Activated CD4-positive, alpha-beta T cell treated with anti-CD3 and anti-CD28 coated beads, Interleukin-2, amount 10 ng/mL, durations not matched to agents 24 days and 14 days (primary cell): ENCODE measurements at places on chromosomes 5 and 9. TPM values are rescaled to one million over a fixed set of nuclear protein-coding genes. Genes with fewer than 3 reads are reported as not detected.

Gene RAD1
- total RNA-seq: 46.4 and 48.9 TPM in 2 replicates

Gene CCL21
- not detected in 2 replicates for total RNA-seq

Gene GABRP
- not detected in 2 replicates for total RNA-seq

Gene CCNO
- total RNA-seq: 0.26 TPM in 1 of 2 replicates, not detected in the other

Gene RMI1
- total RNA-seq: 28.9 and 29.3 TPM in 2 replicates

Gene GARIN3
- total RNA-seq: 0.19 and 0.36 TPM in 2 replicates

Gene GABRA6
- total RNA-seq: not detected in 2 replicates

Gene SAXO1
- not detected in 2 replicates for total RNA-seq

Gene TMEM267
- 20.0 and 24.0 TPM in 2 replicates for total RNA-seq

Gene GMCL2
- total RNA-seq: 0.07 TPM in 1 of 2 replicates, not detected in the other

DNA sequence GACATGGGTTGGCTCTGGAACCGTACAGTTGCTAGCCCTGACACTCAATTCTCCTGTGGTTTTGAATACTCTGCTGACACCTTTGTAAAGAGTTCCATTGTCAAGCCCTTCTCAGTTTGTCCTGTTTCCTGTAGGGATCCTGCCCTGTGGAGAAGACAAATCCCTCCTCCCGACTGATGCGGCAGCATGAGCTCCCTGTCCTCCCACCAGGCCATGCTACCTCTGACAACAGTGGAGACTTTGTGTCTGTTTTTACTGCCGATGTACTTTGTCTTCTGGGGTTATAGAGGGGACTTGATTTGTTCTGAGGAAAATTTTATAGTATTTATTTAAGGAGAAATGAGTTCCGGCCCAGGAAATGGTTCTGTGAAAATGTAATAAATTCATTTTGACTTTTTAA, 57.8 kb downstream of the PRLR start:
- no peak for DNase-seq

GRCh38 chr9:131808291-131808690, 68.4 kb upstream of the RAPGEF1 start:
- no peak for DNase-seq

DNA sequence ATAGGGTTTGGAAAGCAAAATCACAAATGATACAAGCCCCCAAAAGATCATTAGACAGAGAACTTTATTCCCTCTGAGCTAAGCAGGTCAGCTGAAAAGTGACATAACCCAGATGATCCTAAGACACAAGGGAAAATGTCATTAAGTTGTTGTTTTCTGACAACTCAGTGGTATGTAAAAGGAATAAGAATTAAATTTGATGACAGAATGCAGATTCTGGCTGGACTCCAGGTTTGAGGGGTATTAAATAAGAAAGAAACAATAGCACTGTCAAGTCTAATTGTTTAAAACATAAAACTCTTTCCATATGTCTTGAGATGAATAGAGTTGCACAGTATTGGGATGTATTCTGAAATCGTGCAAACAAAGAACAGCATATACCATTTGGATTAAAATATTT, 429.9 kb downstream of the CAAP1 start:
- no peak for DNase-seq

DNA sequence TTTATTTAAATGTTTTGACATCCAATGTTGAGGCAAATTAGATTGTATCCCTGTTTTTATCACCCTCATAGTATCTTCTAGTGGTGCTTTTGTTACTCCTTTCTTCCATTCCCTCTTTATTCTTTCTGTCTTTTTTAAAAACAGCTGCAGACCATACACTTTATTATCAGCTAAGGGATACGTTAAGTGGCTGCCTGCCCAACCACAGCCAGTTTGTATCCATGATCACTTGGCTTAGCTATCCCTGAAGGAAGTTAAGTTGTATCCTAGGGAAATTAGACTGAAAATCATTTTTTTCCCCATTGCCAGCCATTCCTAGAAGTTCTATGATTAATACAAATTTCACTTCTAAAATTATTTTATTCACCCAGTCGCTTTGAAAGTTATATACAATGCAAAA, 1032.7 kb downstream of the NR2F1-AS1 start:
- no peak for DNase-seq

DNA sequence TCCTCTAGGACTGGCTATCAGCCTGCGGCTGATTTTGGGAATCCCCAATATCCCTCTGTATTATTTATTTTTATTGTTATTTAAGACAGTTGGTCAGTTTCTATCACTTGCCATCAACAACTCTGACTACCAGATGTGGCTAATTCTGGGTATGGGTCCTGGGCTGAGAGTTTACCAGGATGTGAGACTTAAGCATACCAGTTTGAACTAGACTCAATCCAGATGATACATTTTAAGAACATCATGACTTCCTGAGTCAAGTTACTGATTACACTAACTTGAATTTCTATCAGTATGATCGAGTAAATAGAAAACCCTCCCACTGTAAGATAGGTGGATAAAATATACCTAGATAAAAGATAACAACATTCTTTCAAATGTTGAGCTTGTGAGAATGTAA, 634.0 kb downstream of the MAT2B start:
- no peak for DNase-seq

DNA sequence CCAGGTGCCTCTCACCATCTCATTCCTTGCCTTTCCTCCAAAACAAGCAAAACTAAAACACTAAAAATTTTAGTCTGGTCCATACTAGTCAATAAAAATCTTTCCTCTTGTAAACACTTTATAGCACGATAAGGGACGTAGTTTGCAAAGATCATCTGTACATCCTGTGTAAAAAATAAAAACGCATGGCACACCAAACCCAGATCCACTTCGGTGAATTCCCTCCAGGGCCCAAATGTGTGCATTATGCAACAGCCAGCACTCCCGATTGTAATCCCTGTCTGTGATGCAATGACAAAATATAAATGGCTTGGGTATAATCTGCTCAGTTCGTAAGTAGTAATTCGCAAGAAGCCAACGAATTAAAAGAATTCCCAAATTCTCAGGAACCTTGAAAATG, 1.4 kb downstream of the FAM169A start:
- no peak for DNase-seq

DNA sequence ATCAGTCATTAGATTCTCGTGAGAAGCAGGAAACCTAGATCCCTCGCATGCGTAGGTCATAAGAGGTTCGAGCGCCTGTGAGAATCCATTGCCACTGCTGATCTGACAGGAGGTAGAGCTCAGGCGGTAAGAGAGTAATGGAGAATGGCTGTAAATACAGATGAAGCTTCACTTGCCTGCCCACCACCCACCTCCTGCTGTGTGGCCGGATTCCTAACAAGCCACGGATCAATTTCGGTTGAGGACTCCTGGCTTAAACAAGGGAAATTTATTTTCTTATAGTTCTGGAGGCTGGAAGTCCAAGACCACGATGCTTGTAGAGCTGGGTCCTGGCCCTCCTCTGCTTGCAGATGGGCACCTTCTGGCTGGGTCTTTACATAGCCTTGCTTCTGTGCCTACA, 200.4 kb downstream of the PCSK5 start:
- DNase-seq: no peak

DNA sequence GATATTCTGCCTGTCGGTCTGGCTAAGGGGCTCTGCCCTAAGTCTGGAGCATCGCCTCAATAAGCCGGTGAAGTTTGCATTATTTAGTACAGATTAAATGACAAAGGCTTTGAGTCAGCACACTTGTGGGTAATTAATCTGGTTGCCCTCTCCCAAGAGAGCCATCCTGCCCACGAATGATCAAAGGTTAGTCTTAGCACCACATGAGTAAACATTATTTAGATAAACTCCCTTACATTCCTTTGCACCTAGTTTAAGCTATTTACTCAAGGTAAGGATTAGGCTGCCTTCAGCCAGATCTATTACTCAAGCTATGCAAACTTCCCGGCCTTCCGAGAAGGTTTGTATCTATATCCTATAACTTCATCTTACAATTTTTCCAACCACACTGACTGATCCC, 572.1 kb downstream of the CHSY3 start:
- DNase-seq: no peak

DNA sequence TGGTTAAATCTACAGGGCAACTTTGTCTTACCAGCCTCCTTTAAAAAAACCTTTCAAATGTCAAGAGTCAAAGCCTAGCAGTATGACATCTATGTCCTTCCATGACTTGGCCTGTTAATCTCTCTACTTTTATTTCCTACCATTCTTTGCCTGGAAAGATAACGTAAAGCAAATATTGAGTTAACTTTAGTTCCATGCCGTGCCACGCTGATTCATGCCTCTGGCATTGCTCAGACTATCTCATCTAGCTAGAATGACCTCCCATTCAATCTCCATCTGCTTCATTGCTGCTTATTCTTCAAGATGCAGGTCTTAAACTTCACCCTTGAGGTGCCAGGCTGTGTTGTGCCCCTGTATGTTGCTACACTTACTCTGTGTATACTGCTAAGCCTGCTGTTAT, 729.8 kb downstream of the EFNA5 start:
- DNase-seq: no peak

DNA sequence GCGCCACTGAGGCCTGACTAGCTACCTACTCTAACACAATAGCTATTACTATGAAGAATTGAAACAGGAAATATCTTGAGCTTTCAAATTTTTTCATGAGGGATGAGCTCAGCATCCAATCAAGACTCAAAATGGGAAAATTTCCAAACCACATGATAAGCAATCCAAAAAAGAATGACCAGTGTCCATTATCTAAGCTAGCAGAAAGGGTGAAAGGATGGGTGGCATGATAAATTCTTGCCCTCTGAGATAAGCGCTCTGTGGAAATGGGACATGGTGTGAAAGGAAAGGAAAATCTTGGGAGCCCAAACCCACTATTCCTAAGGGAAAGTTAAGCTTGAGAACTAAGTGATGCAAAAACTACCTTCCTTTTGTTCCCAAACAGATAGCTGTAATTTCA, 170.2 kb upstream of the NREP start:
- no peak for DNase-seq

DNA sequence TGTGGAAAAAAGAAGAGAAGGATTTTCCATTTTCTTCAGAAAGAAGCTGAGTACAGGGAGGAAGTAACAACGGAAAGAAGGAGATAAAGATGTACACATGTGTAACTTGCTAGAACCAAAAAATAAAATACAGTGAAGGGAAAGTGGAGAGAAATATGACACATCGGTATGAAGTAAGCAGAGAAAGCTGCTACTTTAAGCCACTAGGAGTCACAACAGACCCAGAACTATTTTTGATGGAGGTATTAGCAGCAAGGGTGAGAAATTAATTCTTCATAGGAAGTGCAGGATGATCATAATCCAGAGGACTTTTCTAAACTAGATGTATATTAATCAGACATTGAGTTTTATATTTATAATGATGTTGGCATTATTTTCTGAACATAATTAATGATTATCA, 88.5 kb downstream of the FAM174A start:
- DNase-seq: no peak

- no peak for DNase-seq
Observed at GRCh38 chr5:171865471-171865870, 79.9 kb downstream of the SMIM23 start.

DNA sequence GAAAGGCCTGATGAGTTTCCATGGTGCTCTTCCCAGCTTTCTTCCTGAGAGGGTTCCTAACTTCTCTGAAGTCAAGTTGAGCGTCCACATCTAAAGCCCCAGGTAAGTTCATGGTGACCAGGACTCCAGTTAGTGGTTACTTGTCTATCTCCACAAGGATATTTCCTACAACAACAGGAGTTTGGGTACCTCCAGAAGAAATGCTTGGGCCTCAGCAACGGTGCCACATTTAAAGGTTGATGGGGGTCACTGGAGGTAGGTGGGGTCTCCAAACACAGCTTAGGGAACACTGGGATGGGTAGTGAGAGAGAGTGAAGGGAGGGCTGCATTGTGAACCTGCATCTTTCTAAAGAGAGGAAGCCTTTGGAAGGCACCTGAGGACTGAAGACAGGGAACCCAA, 123.4 kb downstream of the BOD1 start:
- no peak for DNase-seq

GRCh38 chr9:98881356-98881755, 62.4 kb upstream of the COL15A1 start:
- DNase-seq: no peak

GRCh38 chr5:62718324-62718723, 139.7 kb downstream of the LRRC70 start:
- no peak for DNase-seq

DNA sequence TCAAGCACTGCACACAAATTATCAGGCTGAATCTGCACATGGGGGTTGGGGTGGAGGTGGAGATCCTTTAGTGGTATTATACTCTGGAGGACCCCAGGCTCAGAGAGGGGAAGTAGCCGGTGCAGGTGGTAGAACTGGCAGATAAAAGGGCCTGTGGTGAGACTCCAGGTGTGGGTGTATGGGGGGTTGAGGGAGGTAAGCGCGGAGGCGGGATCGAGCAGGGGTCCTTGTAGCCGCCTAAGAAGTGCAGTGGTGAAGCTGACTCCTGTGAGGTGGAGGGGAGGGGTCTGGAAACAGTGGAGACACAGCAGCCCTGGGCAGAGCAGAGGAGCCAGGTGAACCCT, 841 bp downstream of the ACSL6 start:
- no peak for DNase-seq

- DNase-seq: no peak
Observed at GRCh38 chr5:10199692-10200091, 50.0 kb downstream of the ATPSCKMT start.

GRCh38 chr5:137714946-137715345, 20.9 kb downstream of the KLHL3 start:
- DNase-seq: no peak

DNA sequence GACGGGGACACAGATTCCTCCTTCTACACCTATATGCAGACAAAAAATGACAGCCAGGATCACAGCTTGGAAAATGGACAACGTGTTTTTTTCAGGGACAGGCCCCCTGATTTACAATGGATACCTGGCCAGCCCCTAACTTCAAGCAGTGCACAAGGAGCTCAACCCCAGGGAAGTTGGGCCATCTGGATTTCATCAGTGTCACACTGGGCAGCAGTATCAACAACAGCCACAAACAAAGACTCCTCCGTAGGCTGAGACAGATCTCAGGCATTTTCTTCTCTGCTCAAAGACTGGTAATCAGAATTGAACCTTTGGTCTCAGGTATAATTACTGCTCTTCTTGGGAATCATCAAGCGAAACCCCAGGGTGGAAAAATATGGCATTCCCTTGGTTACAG, 374.0 kb downstream of the ZNF608 start:
- DNase-seq: no peak

- no peak for DNase-seq
Observed at GRCh38 chr5:134600600-134600999, 32.0 kb downstream of the SAR1B start.

DNA sequence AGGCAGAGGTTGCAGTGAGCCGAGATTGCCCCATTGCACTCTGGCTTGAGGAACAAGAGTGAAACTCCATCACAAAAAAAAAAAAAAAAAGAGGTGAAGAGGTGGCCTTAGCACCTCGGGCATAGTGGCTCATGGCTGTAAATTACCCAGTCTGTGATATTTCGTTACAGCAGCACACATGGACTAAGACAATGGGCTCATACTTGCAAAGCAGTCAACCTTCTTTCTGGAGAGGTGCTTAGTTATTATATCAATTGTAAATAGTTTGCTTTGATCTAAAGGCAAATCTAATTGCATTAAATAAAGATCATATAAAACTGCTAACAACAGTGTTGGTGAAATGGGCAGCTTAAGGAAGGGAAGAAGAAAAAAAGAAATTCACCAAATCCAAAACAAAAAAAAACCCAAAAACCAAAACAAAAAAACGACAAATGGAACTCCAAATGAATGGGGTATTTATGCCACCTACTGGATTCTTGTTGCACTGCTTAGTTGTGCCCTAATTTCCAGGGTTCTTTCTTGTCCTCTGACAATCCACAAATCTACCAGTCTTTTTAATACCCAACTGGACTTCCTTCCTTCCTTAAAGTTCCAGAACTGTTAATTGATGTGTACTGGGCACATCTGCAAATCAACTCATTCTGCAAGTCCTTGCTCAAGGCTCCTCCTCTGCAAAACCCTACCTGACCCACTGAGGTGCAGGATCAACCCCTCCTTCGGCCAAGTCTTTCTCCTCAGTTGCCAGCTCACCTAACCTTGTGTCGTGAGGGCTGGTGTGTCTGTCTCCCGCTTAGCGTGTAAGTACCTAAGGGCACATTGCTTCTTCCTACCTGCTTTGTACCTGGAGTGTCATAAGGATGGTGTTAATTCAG, 35.0 kb upstream of the DMRT1 start:
- peak; percentile 65 for DNase-seq
